Stimulated activated CD4-positive, alpha-beta T cell treated with anti-CD3 and anti-CD28 coated beads, Interleukin-4, amount 100 ng/mL, for 1 hour (primary cell): ENCODE measurements at places on chromosomes 11 and 22.

DNA sequence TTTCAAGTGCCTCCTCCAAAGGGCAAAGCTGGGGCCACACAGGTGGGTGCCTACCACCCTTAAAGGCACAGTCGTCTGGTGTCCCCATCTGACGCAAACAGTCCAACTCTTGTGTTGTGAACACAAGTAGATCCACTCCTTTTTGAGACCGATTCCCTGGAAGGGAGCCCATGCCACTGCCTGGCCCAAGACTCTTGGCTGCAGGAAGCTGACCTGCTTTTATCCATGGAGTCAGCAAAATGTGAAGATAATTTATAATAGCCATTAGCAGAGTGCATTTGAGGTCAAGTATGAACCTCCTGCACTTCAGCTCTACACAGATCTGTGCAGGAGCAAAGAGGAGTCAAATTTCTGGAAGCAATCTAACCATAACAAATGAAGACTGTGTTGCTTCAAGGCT is 68.5 kb downstream of the ADM start:
- DNase-seq: no peak

GRCh38 chr22:30020511-30020910 is 59.8 kb upstream of the HORMAD2 start:
- DNase-seq: no peak

- no peak for DNase-seq
Observed at GRCh38 chr11:1673446-1674172, 23.4 kb upstream of the KRTAP5-6 start.

- DNase-seq: no peak
Observed at GRCh38 chr11:74282421-74282820, 29.0 kb downstream of the P4HA3 start.

DNA sequence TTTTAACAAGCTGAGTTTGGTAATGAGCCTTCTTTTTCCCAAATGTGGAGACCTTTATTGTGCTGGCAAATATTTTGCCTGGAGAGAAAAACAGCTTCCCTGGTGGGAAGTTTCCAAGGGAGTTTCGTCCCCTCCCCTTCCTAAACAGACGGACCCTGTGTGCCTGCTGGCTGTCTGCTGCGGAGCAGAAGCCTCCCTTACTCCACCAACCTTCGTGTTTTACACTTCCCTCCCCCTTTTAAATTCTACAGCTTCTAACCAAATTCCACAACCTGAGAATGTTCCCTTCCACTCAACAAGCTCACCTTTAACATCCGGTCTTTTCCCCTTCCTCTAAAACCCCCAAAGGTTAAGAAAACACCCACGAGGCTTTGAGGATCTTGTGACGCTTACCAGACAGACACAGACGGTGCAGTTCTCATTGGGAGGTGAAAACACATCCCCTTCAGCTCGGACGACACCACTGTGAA is 17.1 kb downstream of the VWCE start:
- no peak for DNase-seq

DNA sequence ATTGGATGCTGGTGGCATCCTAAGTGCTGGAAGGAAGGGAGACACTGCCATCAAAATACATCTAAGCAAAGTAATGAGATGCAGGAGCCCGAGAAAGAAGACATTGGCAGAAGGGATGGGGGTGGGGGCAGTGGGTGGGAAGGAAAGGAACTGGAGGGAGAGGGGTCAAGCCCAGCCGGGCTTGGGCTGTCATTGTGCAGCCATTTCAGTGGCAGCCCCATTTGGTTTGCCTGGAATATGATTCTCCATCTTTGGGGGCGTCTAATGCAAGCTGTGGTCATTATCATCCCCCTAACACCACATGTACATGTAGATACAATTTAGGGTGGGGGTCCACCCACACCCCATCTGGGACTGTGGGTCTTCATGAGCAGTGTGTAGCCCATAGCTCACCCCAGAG is 13.9 kb upstream of the ACCSL start:
- DNase-seq: no peak

- no peak for DNase-seq
Observed at GRCh38 chr11:128517451-128518230, 69.7 kb downstream of the ETS1 start.

DNA sequence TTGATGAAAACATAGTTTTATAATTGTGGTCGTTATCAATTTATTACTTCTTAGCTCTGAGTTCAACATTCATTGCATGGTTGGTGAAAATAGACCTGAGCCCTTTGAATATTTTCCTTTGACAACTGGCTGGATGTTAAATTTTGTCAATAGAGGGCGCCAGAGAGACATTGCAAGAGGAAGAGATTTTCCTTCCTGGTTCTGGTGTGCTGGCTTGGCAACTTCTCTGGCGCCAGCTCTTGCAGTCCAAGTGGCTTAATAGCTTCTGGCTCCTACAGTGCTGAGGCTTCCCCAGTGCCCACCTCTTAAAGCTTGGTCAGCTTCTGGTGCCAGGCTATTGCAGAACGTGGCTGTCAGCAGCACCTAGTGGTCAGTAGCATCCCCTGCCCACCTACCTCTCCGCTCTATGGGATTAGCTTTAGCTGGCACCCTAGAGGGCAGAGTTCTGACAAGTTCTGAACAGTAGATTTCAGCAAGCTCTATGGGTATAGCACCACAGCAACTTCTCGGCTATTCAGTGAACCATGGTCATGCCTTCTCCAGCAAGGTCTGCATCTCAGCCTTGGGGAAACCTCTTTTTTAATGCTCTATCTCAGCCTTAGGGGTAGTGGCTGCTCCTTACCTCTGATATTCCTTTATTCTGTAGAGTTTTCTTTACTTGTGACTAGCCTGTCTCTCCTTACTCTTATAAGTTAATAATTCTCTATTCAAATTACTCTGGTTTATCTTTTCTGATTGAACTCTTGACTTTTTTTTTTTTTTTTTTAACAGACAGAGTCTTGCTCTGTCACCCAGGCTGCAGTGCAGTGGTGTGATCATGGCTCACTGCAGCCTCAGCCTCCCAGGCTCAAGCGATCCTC is 59.4 kb downstream of the ACER3 start:
- DNase-seq: peak; percentile 29

DNA sequence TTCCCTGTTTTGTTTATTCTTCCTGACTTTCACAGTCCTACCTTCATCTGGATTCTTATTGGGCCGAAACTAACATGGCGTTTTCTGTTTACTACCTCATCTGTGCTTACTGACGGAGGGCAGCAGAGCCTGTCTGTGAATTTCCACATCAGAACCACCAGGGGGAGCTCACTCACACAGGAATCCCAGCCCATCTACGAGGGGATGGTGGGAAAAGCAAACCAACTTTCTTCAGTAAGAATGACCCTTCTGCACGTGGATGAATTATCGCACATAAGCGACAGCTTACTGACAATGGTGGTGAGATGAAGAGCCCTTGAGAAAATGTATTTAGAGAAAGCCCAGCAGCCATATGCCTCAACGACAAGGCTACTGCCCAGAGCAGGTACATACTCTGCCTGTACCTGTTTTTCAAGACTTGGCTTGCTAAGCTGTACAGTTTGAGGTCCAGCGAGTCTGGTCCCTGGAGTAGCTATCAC is 42.5 kb downstream of the LARGE2 start:
- DNase-seq: peak; percentile 42

DNA sequence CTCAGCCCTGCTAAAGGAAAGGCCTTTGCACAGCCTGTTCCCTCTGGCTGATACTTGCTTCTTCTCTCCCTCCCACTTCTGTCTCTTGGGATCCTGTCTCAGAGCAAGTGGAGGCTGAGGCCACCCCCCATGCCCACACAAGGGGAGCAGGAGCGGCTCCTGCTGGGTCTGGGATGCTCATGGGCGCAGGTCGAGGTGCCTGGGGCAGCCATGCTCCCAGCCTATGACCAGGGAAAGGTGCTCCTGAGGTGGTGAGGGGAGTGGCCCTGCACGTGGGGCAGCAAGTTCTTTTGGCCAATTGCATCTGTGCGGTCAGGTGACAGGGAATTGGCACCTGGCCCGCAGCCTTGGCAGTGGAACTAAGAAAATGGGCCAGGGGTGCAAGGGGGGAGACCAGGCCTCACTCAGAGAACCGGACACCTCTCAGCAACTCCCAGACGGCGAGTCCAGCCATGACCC is 1.5 kb downstream of the MAPK11 start:
- no peak for DNase-seq

- DNase-seq: no peak
Observed at GRCh38 chr11:60242740-60243239, at the start of gene MS4A4E. TSS of gene MS4A4E (minus strand) at chr11:60243137. CDS start at chr11:60230055, 13,082 bp downstream.

DNA sequence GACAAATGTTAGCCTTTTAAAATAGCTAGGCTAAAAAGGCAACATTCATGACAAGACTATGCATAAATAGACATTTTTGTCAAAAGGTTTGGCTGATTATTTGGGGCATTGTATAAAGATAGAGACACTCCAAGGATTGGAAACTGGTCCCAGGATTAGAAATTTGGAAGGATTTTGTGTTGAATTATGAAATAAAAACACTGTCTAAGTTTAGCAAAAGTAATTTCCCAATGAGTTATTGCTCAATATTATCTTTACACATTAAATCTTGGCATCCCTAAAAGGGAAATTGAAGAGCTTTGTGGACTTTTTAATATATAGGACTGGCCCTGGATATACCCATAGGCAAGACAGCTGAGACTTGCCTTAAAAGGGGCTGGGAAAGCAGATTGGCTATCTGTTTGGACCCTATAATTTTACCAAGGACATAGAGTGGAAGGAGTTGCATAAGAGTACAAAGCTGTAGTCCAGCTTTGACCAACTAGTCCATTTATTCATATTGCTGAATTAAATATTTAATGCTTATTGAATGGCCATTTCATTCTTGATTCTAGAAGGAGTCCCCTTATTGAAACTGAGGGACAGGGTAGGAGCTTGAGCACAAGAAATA is 382.7 kb downstream of the METTL15 start:
- no peak for DNase-seq

- DNase-seq: no peak
Observed at GRCh38 chr11:85724748-85725465, 38.9 kb upstream of the CCDC89 start.

- no peak for DNase-seq
Observed at GRCh38 chr11:88341522-88342251, 4.2 kb upstream of the CTSC start.

- no peak for DNase-seq
Observed at GRCh38 chr11:2523821-2524391, 79.1 kb downstream of the KCNQ1 start.

DNA sequence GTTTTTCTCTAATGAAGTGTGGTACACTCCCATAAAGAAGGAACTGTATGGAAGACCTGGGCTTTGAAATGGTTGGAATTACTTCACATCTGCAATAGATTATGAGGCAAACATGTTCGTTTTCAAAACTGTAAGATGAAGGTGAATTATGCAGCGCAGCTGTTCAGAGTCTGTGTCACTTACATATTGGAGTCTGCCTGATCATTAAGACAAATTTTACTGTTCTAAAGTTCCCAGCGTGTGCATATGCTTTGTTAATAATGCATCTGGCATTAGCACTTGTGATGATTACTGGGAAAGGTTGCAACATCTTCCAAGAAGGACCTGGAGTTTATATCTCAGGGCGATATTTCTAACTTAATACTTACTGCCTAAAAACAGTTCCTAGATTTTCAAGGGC is 255.2 kb upstream of the ZC3H12C start:
- no peak for DNase-seq

- no peak for DNase-seq
Observed at GRCh38 chr11:75813622-75814039, 1.4 kb upstream of the UVRAG start.

GRCh38 chr22:18970948-18971315 is 34.8 kb upstream of the PRODH start:
- no peak for DNase-seq

DNA sequence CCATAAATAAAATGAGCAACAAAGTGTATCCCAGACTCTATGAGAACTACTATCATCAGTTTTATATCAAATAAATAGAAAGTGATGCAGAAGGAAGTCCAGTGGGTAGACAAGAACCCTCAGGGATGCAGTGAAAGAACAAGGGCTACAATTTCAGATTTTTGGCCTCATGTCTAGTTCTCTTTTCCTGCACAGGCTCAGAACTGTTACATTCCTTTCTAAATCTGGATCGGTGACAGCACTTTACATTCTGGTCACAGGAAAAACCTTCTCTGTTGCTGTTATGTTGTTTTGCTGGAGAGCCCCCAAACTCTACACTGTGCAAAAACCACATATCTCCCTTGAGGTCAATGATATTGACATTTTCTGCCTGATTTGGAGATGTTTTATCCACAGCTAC is 108.8 kb upstream of the ANO5 start:
- DNase-seq: no peak

DNA sequence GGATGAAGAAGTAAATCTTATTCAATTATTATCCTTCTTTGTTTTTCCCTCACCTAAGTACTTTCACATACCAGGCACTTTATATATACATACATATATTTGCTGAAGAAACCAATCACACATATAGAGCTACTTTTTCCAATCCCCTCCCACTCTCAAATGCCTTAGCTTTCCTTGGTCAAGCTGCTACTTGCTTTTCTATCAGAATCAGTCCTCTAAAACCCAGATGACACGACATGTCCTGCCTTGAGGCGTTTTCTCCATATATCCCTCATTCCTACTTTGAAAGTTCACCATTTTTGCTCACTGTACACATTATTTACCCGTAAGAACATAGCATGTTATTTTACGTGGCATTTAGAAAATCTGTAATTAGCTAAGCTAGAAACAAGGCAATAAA is 5.4 kb downstream of the RAB38 start:
- DNase-seq: no peak

- no peak for DNase-seq
Observed at GRCh38 chr11:26994631-26995095, 751 bp downstream of the FIBIN start.

GRCh38 chr22:44193535-44193891 is 12.8 kb downstream of the PARVG start:
- DNase-seq: no peak

DNA sequence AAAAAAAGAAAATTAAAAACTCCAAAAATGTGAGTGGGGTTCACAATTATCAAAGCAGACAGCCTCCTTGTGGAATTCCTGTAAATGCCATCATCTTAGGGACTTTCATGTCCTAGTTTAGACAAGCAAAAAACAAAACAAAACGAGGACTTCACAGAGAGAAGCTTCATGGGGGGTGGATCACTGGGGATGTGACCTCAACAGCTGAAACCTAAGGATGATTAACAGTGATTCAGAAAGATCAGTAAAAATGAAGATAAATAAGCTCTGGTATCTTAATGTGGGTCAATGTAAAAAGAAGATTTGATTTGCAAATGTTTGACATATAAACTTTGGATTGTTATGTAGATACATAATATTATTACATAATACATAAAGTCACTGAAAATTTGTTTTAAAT is 8.1 kb upstream of the OR10W1 start:
- DNase-seq: no peak
